ENCODE measurements at places on chromosomes 1 and 21.
A peak's percentile ranks its signal among the peaks of the same experiment; 100 is the strongest.

DNA sequence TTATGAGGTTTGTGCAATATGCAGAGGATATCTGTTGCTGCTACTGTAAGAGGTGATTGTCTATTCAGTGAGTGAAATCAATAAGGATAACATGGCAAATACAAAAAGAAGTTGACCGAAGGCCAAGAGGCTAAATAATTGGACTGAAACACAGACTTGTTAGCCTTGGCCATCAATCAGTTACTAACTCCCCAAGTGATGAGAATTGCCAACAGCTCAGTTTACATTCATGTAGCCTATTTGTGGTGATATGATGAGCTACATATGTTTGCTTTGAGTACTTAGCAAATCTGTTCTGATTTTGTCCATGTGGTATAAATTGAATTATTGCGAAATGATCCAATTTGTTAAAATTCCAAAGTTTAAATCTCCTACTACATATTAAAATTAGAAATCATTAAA lies 68.6 kb upstream of the VAV3 start:
- no peak for DNase-seq

- DNase-seq, result peak; percentile 60
Observed at GRCh38 chr1:156154317-156154749, 948 bp downstream of the SEMA4A start.

- DNase-seq, result no peak
Observed at GRCh38 chr1:201710632-201711597, 118.0 kb upstream of the IPO9 start.

- no peak for DNase-seq
Observed at GRCh38 chr1:31752258-31752657, 11.9 kb downstream of the ADGRB2 start.

GRCh38 chr21:36396325-36396724 lies 11.1 kb downstream of the CHAF1B start:
- DNase-seq, result no peak

GRCh38 chr1:198318085-198318484 lies 161.3 kb downstream of the NEK7 start:
- DNase-seq, result no peak

- DNase-seq, result peak; percentile 20
Observed at GRCh38 chr1:32817815-32818786, 648 bp downstream of the S100PBP start.

GRCh38 chr1:232380131-232380530 lies 249.8 kb downstream of the SIPA1L2 start:
- no peak for DNase-seq

DNA sequence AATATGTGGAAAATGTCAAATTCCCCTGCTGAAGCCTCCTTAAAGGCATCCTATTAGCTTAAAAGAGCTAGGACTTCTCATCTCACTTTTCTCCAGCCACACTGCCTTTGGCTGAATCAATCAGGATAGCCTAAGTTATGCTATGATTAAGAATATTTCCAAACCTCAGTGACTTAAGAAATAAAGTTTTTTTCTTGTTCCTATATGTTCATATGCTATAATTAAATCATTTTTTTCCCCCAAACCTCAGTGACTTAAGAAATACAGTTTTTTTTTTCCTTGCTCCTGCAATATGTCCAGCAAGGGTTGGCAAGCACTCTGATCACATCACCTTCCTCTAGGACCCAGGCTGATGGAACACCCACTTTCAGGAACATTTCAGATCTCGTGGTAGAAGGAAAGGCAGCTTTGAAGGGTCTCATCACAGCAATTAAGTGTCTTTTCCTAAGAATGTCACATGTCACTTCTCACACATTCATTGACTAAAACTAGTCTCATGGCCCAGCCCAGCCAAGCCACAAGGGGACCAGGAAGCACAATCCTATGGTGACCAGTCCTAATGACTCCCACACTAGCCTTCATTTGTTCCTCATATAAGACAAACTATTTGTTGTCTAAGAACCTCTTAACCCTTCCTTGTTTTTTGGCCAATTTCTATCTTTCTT lies 6.3 kb upstream of the JUN start:
- DNase-seq, result no peak

- no peak for DNase-seq
Observed at GRCh38 chr1:22819361-22819760, 108.7 kb downstream of the EPHB2 start.

- peak; percentile 38 for DNase-seq
Observed at GRCh38 chr1:100530880-100531487, 7.0 kb upstream of the GPR88 start.

DNA sequence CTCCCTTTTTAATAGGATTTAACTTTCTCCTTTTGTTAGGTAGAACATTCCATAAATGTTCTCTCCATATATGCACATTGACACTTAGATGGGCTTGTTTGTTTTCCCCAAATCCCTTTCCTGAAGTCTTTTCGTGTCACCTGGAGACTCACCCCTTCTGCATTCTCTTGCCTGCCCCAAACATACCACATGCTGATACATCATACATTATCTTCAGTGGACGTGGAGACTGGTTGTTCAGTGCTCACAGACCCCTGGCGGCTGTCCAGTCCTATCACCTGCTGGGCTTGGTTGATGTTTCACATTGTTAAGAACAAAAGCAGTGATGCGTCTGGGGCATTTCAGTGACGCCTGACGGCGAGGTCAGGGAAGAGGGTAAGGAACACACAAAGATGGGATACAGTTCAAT lies 22.2 kb downstream of the FMOD start:
- DNase-seq, result no peak

- DNase-seq, result no peak
Observed at GRCh38 chr1:213089924-213090677, 39.1 kb downstream of the RPS6KC1 start.

- no peak for DNase-seq
Observed at GRCh38 chr1:81435175-81435574, 365.6 kb upstream of the ADGRL2 start.

GRCh38 chr1:170273291-170274130 lies 127.8 kb downstream of the NTMT2 start:
- no peak for DNase-seq

DNA sequence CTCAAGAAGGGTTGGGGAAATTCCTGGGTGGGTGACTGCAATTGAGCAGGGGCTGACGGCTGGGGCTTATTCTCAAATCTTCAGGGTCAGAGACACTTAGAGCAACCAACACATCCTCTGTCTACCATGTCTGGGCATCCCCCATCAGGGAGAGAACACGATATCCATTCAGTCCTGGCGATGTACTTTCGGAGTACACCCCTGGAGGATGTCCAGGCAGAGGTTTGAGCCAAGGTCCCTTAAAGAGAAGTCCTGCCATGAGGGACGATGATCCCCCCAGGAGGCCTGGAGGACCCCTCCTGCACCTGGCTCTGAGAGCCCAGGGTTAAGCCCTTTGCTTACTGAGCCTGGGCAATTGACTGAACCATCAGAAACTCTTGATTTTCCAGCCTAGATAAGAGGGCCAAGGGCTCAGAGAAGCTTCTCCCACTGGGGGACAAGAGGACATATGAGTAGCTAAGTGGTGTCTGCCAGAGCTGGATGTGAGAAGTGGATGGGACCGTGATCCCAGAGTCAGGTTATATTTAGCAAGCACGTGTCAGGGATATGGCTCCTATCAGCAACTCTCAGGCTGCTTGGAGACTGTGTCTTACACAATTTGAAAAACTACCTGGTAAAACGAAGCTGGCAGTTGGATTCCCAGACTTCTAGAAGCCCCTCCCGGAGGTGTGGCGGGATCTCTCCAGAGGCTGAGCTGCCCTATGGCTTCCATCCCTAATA lies 253.3 kb upstream of the VAMP3 start:
- no peak for DNase-seq

DNA sequence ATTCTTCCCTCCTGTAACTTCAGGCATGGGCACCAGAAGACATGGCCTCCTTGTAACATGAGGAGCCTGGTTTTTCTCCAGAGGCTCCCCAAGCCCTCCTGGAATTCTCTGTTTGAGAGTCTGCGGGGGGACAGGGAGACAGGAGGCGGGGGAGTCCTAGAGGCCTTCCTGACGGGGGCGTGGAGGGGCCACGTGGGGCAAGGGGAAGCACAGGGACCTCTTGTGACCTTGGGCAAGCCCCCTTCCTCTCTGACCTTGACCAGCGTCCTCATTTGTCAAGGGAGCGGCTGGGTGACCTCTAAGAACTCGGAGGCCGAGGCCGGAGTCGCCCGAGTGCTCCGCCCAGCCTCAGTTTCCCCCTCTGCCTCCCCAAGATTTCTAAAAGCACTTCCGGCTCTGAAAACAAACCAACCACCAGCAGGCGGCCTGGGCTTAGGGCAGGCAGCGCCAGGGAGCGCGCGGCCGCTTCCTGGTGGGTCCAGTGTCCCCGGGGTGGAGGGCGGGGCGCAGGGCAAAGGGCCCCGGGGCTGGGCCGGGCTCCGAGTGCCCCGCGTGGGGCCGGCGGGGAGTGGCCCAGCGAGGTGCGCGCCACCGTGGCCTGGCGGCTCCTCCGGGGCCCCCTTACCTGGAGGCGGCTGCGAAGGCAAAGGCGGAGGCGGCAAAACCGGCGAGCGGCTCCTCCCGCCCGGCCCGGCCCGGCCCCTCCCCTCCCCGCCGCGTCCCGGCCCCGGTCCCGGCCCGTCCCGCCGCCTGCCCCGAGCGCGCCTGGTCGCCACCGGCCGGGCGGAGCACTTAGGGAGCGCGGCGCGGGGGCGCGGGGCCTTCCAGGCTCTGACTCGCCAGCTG lies at the start of gene TMCO4:
TSS of gene TMCO4 (minus strand) at position 687 of the 846 bp plus-strand sequence. CDS start 19,158 bp downstream, outside the sequence.
- peak; percentile 54 for DNase-seq
